ENCODE measurements at places on chromosomes 7 and 10.

GRCh38 chr7:133481676-133482075, 228.8 kb downstream of the EXOC4 start:
- DNase-seq: no peak

DNA sequence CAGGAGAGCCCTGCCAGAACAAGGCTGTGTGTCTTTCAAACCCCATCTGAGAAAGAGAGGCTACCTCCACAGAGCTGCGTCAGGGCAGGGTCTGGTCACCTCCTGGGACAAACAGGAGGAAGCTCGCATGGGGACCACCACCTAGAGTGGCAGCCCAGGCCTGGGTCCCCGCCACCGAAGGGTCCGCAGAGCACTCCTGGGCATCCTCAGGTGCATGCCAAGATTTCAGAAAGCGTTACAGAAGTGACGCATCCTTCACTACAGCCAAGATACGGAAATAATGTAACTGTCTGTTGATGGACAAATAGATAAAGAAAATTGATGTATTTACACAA, 42.6 kb downstream of the GSDME start:
- DNase-seq: no peak

- no peak for DNase-seq
Measured at GRCh38 chr10:78868456-78868855, 200.3 kb upstream of the ZMIZ1 start.

DNA sequence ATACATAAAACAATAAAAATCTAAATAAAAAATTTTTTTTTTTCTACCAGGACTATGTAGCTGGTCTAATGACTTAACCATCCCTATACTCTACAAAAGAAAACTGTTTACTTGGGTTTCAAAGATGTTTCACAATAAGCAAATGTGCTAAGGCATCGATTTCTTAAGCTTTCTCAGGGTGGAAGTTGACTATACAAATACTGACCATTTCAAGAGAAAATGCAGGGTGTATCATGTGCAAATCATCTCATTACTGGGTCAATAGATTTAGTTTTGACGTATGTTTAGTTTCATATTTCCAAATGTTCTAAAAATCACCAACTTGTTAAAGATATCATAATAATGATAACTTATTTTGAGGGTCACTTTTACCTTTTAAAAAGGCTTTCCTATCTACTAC, 7.5 kb downstream of the NRP1 start:
- DNase-seq: no peak

DNA sequence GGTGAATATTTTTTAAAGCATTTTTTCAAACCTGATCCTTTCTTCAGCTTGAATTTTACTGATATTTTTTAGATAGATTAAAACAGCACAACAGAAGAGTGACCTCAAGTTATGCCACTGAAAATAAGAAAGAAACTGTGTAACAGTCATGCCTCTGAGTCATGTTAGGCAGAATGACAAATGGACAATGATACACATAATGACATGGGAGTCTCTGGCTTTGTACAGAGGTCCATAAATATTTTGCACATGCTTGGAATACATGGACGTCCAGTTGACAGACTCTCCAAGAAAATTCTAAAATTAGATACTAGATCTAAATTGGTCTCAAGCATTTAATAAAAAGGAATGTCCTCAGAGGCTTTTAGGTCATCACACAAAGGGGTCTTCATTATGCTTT, 21.9 kb upstream of the SEMA3A start:
- DNase-seq: no peak

DNA sequence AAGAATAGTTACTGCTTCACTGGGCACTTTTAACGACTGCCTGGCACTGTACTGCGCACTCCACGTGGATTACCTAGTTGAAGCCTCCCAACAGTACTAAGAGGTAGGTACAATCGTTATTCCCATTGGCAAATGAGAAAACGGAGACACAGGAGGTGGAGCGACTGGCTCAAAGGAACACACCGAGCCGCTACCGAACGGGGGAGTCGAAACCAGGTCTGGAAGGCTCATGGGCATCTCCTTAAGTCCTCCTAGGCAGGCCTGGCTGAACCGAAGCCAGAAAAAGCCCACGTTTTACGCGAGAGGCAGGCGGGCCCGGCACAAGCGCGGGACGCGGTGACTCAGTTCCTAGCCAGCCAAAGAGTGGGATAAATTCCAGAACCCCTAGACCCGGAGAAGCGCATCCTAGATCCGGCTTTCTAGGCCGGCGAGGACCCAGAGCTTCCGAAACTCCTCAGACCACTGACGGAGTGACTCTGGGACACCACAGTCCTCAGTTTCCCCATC, 472 bp downstream of the PDAP1 start:
- DNase-seq: peak; percentile 41

DNA sequence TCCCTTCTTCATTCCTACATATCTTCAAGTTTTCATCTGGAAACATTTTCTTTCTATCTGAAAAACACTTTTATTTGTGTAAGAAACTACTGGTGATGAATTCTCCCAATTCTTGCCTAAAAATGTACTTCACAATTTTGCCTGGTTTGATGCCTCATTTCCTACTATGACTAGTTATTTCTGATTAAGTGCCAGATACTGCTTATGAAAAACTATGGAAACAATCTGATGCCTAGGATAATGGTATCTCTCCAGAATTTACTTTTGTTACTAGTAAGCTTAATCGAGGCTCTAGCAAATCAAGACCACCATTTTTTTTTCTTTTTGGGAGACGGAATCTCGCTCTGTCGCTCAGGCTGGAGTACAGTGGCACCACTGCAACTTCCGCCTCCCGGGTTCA, 31.3 kb downstream of the CACUL1 start:
- no peak for DNase-seq

GRCh38 chr10:52319926-52320325, 5.8 kb downstream of the DKK1 start:
- DNase-seq: no peak

DNA sequence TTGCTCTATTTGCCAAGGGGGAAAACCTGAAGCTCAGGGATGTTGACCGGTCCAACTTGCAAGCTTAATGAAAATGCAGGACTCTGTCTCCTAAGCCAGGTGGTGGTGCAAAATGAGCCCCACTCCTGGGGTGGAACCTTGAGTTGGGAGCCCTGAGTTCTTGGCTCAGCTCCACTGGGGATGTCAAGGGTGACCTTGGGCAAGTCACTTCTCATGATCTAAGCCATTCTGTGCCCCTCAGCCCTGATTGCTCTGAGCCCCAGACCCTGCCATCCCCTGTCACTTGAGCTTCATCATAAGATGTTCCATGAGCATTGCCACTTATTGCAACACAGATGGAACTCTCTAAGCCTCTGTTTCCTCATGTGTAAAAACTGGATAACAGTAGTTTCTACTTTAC, 33.9 kb downstream of the MYL10 start:
- DNase-seq: no peak

DNA sequence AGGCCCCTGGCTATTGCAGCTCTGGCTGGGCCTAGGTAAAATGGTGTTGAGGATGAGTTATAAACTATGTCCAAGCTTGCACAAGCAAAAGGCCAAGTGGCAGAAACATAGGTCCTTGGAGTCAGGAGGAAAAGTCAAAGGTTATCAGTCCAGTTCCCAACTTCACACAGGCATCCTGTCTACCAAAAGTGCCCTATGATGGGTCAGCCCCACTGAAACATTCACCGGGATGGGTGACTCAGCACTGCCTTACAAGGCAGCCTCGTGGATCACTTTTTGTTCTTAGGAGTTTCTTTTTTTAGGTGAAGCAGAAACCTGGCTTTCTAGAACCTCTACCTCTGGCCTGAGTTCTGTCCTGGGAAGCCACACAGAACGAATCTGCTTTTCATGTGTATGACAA, 158.8 kb upstream of the LYZL2 start:
- DNase-seq: no peak

DNA sequence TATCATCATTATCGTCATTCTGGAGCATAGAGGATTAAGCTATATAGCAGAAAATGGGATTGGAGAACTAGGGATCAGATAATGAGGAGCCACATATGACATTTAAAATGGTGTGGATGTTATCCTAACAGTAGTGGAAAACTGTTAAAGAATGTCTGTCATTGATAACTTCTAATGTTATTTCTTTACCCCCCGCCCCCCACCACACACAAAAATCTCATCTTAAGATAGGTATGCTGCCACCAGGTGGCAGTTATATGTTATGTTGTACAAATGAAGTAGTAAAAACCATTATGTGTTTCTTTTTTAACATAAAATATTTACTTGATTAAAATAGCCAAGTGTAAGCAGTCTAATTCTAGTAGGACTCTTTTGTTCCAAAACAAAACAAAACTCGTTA, 13.0 kb downstream of the AKAP9 start:
- DNase-seq: no peak

DNA sequence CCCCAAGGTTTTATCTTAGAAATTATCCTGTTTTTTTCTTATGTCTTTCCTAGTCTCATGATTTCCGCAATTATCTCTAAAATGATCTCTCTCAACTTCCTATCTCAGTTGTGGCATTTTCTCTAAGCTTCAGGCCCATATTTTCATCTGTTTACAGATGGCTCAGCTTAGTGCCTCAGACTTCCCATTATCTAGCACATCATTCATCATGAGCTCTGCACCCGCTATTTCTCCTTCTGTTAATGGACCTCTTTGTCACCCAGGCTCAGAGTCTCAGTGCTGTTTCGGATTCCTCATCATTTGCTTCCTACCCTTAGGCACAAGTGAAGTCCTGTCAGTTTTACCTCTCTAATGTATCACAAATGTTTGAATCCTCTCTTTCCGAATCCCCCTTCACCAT, 84.1 kb downstream of the BMPR1A start:
- no peak for DNase-seq

- no peak for DNase-seq
Measured at GRCh38 chr7:1562116-1562515, 6.1 kb upstream of the TMEM184A start.

GRCh38 chr7:117091721-117092120, 138.4 kb downstream of the ST7 start:
- DNase-seq: no peak

- DNase-seq: no peak
Measured at GRCh38 chr10:84540022-84540616, 211.7 kb downstream of the CCSER2 start.

- no peak for DNase-seq
Measured at GRCh38 chr10:43411536-43411935, 2.5 kb upstream of the HNRNPF start.

Data from activated naive CD8-positive, alpha-beta T cell treated with anti-CD3 and anti-CD28 coated beads, Interleukin-2, amount 50 U/mL, for 24 hours (primary cell).